Thyroid gland (tissue), 4 donors: ENCODE measurements at places on chromosomes 3 and 15. TPM values are rescaled to one million over a fixed set of nuclear protein-coding genes. Genes with fewer than 3 reads are reported as not detected.
A peak's percentile ranks its signal among the peaks of the same experiment; 100 is the strongest.

- no peak for DNase-seq
Measured at GRCh38 chr15:25789211-25789610, 73.9 kb downstream of the ATP10A start.

- DNase-seq, result no peak
Measured at GRCh38 chr15:96088650-96089049, 241.8 kb upstream of the NR2F2 start.

The ALDH1L1 gene
- total RNA-seq, result 4.7 TPM

- DNase-seq, result no peak
Measured at GRCh38 chr3:126944089-126944965, 38.6 kb upstream of the PLXNA1 start.

The ACP3 gene
- total RNA-seq, result 7.9 TPM

DNA sequence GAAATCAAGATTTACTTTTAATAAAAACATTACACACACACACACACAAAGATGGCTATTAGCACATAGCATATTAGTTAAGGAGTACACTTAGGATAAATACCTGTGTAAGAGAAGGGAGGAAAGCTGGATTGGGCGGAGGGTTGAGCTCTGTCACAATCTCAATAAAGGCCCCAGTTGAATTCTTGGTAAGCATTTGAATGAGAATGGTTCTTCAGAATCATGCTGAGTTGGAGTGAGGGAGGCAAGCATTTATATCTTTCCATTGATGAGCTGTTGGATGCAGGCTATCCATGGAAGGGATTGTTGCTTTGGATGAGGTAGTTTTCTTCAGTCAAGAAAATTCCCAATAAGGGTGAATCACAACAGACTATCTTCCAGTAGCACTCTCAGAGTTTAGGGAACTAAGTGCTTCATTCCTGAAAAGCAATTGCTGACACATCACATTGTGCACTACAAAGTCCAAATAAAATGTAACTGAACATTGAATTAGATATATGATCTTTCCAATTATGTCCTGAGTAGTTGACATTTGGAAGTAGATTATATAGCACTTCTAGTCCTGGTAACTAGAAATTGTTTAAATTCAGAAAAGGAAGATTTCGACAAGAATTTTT is 95.7 kb downstream of the SUCNR1 start:
- DNase-seq, result no peak

- no peak for DNase-seq
Measured at GRCh38 chr3:30835667-30836066, 58.8 kb downstream of the GADL1 start.

DNA sequence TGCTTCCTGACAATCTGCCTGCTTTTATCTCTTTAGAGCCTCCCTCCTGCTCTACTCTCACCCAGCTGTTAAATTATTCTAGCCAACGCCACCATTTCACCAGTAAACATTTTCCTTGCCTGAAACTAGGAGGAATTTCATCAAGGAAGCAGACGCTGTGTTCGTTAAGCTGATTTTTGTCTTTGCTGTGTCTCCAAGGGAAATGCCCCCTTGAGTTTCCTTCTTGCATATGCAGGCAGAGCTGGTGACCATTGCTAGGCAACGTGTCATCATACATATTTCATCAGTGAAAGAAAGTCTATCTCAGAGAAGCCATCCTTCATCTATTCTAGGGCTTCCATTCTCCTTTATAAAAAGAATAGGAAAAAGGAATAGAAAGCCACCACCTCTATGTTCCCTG is 87.0 kb upstream of the ST8SIA2 start:
- DNase-seq, result no peak

- no peak for DNase-seq
Measured at GRCh38 chr3:55725681-55726500, 238.8 kb upstream of the WNT5A start.

GRCh38 chr3:98553021-98553563 is 21.3 kb downstream of the GPR15 start:
- no peak for DNase-seq

- DNase-seq, result no peak
Measured at GRCh38 chr3:49729966-49730609, 6.3 kb upstream of the GMPPB start.

The DPPA2 gene
- total RNA-seq, result not detected

DNA sequence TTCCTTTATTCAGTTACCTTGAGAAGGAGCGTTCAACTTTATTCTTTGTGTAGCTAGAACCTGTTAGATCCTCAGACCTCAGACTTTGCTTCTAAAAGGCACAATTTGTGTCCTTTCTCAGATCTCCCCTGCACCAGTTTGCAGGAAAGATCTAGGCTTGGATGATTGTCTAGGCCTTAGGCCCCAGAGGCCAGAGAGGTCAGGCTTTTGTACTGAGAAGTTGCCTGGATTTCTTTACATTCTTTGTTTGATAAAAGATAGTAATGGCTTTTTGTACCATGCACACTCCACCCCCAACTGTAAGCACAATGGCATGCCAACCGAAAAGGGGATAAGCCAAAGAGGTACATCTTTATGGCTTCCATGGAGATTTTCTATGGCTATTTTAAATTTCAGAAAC is 719.6 kb upstream of the NR2F2 start:
- DNase-seq, result no peak

GRCh38 chr3:119783255-119783654 is 1.4 kb downstream of the NR1I2 start:
- no peak for DNase-seq

- no peak for DNase-seq
Measured at GRCh38 chr15:70272565-70273355, 175.0 kb upstream of the TLE3 start.

The CHDH gene
- 4.7 TPM for total RNA-seq

GRCh38 chr3:147371771-147372340 is 34.5 kb downstream of the ZIC4 start:
- no peak for DNase-seq

The NR1D2 gene
- 55.5 TPM for total RNA-seq

- peak; percentile 19 for DNase-seq
Measured at GRCh38 chr15:69557707-69558409, 105.2 kb downstream of the RPLP1 start.

The COL8A1 gene
- 156 TPM for total RNA-seq

DNA sequence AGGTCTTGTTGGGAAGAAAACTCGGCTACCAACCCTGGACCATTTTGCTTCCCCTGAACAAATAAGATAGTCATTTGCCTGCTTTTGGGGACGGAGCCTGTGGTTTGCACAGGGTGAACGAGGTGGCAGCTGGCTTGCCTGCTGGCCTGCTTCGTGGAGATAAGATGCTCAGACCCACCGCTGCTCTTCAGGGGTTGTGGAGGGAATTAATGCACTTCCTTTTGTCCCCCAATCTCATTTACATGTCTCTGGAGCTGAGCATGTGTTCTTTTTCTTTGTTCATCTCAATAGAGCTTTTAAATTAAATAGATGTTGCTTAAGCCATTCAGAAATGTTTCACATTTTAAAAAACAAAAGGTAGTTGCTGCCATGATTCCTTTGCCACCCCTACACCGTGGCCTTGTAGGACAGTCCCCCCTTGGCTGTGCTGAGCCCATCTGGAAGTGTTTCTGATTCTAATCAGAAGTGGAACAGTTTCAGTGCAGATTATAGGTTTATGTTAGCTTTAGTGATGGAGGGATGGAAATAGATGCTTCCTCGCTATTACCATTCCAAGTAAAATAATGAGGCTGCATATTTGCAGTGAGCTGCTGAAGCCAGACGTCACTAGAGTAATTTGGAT is 25.6 kb downstream of the APBA2 start:
- DNase-seq, result no peak

DNA sequence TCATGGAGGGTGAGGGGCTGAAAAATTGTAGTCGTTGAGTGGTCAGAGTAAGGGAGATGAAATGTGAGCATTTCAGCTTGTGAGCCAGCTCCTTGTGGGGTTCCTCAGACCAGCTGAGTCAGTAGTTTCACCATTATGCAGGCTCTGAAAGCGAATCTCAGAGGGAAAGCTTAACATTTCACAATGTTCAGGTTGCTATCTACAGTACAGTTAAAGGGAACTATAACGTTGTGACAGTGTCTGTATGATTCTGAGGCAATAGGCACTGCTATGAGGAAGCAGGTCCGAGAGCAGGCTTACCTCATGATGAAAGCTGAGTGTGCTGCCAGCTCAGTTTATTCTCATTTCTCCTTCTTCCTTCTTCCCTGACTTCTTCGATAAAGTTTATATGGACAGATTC is 469.6 kb downstream of the EDEM1 start:
- DNase-seq, result no peak

GRCh38 chr15:41285285-41285684 is 47.1 kb downstream of the OIP5 start:
- DNase-seq, result no peak

- no peak for DNase-seq
Measured at GRCh38 chr3:10259798-10260197, 11.5 kb downstream of the TATDN2 start.

GRCh38 chr3:13608969-13609725 is 60.2 kb downstream of the FBLN2 start:
- no peak for DNase-seq

The P2RY13 gene
- total RNA-seq, result 1.1 TPM

DNA sequence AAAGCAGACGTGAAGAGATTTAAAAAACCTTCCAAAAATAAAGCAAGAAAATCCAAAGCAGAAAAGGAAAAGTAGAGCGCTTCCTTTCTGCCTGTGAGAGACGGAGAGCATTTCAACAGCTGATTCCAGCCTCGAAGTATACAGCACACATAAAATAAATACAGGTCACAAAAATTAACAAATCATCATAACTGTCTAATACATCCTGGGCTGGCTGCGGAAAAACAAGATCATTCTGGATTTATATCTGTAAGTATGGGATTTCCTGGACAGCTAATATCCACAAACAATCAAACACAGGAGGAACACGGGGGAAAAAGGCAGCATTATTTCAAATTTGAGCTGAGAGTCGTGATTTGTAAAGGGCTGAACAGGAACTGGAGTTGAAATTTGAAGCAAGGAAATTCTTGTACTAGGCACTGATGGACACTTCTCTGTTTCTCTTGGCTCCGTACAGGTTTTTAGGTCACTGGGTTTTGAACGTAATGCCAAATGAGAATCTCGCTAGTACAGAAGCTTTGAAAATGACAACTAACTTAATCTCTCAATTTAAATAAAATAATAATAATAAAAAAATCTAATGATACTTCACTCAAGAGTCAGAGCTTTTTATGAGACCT is 577.7 kb downstream of the FOXP1 start:
- DNase-seq, result no peak

GRCh38 chr3:187550446-187550845 is 119.7 kb downstream of the SST start:
- no peak for DNase-seq

- no peak for DNase-seq
Measured at GRCh38 chr3:170270282-170270881, 48.2 kb downstream of the PRKCI start.

The TM4SF18 gene
- total RNA-seq, result 23.4 TPM

DNA sequence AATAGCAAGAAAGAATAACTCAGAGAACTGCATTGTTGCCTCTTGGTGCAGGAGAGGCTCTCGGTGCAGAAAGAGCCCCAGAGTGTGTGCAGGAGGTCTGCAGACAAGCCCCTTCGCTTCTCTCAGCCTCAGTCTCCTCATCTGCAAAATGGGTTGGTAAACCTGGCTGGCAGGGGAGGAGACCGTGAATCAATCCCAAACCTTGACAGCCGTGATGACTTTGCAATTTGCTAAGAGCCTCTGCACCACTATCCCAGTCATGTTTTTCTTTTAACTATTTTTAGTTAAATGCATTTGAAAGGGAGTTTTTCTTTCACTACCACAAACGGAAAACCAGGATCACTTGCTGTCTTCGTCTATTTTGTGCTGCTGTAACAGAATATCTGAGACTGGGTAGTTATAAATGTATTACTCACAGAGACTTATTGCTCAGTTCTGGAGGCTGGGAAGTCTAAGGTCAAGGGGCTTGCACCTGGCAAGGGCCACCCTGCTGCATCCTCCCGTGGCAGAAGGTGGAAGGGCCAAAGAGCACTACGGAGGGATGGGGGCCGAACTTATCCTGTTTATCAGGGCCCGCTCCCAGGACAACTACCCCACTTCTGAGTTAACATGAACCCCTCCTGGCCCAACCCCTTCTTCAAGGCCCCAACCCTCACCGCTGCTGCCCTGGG is 14.2 kb upstream of the IQSEC1 start:
- no peak for DNase-seq

DNA sequence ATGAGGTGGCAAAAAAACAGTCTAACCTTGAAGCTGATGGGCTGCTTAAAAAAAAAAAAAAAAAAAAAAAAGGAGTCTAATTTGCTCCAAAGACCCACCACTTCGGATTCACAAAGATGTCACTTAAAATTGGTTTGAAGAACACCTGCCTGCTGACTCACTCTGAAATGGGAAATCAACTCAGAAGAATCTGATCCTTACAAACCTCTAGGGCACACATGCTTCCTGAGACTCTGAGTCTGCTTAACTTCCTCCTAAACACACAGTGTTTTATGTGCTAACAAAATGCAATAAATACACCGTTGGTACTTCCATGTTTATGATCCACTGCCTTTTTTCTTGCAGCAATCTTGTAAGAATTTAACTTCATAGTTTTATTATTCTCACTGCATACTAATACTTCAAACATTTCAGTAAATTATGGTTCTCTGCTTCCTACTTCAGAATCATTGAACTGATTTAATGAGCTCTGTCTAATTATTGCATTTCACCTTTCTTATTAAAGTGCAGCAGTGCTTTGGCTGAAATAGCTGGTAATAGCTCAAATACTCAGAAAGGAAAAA is 73.0 kb upstream of the FRMD4B start:
- DNase-seq, result no peak

The CCDC39 gene
- 0.27 TPM for total RNA-seq
